Fibroblast of the conjunctiva (primary cell): ENCODE measurements at places on chromosomes 6 and 20.

GRCh38 chr6:130851026-130851425 is 23.8 kb downstream of the SMLR1 start:
- DNase-seq, result no peak

GRCh38 chr6:31351401-31352309 is 5.3 kb downstream of the HLA-B start:
- no peak for DNase-seq

DNA sequence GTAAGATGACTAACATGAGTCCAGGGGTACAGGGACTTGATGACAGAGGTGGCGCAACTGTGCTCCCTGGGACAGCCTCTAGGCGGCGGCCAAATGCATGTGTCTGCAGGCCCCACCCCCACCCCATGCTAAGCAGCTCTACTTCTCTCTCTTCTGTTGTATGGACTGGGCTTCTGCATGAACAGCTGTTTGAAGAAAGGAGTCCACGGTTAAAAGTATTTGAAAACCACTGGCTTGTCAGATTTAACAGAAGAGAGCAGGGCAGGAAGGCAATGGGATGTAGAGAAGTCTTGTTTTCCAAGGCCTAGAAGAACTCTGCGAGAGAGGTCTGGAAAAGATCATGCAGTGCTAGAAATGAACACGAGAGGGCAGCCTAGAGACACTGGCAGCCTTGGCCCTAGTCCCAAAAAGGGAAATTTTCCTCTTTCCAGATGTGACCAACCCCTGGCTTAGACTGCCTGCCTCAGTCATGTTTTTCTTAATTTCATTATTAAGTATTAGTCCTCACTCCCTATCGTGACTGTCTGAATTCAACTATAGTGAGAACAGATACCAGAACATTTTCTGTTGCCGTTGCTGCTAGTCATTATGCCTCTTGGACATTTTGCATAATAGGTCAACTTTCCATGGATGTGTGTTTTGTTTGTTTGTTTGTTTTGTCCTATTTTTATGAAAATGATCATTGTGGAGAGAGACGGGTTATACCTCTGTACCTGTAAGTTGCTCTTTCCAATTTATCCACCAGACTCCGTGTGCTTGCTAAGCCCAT is 265.0 kb downstream of the ADGRG6 start:
- peak; percentile 34 for DNase-seq

DNA sequence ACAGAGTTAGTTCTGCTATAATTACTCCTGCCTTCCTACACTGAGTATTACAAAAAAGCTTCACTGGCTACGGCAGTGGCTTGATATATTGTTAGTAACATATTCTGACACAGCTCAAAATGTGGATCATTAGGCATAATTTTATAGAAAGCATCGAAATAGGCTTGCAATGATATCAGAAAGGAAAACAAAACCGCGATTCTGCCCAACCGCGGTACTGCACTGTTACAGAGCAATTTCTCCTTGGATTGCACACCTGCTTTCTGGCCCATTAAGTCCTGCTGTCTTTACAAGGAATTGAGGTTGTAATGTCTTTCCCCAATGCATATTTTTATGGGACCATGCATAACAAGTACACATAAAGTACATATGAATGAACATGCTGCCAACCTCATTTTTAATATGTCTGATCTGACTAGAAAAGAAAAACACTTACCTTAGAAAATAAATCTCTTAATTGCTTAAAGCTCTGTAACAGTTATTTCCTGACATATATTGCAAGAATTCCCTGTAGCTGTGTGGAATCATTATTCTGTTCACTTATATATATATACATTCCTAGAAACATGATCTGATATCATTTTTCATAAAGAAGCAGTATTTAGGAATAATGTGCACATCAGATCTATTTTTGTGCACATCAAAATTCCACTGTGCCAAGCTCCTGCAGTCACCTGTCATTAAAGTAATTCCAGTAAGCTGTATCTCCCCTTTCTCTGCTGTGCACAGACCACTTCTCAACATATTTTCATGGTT is 763.9 kb downstream of the HACE1 start:
- no peak for DNase-seq

GRCh38 chr20:43442282-43442880 is 15.3 kb upstream of the SRSF6 start:
- DNase-seq, result no peak

- no peak for DNase-seq
These were observed 169.3 kb upstream of the RIN2 start for GRCh38 chr20:19588732-19589131.

GRCh38 chr6:148239215-148239614 is 103.4 kb upstream of the SASH1 start:
- no peak for DNase-seq

DNA sequence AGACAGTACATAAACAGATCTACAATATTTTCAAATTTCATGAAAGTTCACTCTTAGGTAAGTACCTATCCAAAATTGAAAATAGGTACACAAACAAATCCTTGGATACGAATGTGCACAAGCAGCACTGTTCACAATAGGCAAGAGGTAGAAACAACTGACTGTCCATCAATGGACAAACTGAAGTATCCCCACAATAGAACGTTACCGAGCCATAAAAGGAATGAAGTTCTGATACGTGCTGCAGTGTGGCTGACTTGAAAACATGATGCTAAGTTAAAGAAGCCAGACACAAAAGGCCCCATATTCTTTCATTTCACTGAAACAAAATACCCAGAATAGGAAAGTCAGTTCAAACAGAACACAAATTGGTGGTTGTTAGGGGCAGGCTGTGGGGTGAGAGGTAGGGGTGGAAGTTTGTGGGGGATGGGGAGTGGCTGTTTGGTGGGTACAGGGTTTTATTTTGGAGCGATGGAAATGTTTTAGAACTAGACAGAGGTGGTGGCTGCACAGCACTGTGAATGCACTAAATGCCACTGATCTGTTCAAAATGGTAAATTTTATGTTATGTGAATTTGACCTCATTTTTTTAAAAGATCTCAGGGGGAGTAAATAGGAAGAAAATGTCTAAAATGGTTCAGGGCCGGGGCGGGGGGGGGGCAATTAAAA is 89.5 kb downstream of the ZMYND8 start:
- DNase-seq, result no peak

DNA sequence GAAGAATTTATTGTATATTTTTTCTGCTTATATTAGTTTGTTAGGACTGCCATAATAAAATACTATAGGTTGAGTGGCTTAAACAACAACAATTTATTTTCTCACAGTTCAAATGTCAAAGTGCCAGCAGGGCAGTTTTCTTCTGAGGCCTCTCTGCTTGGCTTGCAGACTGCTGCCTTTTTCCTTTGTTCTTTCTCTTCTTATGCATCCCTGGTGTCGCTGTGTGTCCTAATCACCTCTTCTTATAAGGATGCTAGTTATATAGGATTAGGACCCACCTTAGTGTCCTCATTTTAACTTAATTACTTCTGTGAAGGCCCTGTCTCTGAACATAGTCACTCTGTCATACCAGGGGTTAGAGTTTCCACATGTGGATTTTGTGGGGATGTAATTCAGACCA is 354.4 kb downstream of the NKAIN2 start:
- no peak for DNase-seq

GRCh38 chr20:61697666-61698597 is 367.7 kb downstream of the TAF4 start:
- no peak for DNase-seq

- DNase-seq, result no peak
These were observed 9.8 kb downstream of the PDE10A start for GRCh38 chr6:165653196-165653595.

- DNase-seq, result no peak
These were observed 14.9 kb upstream of the CST7 start for GRCh38 chr20:24934101-24934661.

DNA sequence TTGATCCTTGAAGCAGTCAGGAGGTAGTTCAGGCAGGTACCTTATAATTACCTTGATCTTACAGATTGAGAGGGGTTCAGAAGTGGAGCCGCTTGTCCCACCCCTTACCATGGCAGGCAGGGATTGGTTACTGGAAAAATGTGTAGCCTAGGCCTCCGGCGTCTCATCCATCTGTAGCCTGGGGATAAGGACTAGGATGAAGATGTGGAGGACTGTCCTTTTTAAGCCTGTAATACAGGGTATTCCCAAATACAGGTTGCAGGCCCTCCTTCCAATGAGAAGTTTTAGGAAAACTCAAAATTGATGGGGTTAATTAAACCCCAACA is 2.8 kb downstream of the HMGA1 start:
- no peak for DNase-seq

GRCh38 chr20:49775229-49775693 is 37.4 kb upstream of the SLC9A8 start:
- DNase-seq, result no peak

GRCh38 chr6:22332711-22333110 is 35.9 kb upstream of the PRL start:
- no peak for DNase-seq

GRCh38 chr6:146047371-146047770 is 18.5 kb downstream of the GRM1 start:
- DNase-seq, result no peak

DNA sequence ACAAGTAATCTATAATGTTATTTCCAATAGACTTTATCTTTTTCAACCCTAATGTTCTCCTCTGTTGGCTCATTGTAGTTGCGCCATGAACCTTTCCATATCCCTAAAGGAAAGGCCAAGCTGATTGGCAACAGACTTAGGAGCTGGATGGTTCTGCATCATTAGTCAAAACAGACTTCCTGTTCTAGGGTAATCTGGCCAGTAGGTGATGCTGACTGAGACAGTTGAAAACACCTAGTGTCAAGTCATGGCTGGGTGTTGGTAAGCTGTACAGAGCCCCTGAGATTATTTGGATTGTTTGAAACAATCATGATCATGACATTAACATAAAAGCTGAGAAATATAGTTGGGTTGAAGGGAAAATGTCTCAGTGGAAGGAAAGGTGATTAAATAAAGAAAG is 231.4 kb downstream of the PHACTR1 start:
- DNase-seq, result no peak

- DNase-seq, result no peak
These were observed 87.3 kb downstream of the COL9A1 start for GRCh38 chr6:70215460-70216108.

GRCh38 chr6:109420751-109421150 is 19.7 kb downstream of the PPIL6 start:
- DNase-seq, result no peak

DNA sequence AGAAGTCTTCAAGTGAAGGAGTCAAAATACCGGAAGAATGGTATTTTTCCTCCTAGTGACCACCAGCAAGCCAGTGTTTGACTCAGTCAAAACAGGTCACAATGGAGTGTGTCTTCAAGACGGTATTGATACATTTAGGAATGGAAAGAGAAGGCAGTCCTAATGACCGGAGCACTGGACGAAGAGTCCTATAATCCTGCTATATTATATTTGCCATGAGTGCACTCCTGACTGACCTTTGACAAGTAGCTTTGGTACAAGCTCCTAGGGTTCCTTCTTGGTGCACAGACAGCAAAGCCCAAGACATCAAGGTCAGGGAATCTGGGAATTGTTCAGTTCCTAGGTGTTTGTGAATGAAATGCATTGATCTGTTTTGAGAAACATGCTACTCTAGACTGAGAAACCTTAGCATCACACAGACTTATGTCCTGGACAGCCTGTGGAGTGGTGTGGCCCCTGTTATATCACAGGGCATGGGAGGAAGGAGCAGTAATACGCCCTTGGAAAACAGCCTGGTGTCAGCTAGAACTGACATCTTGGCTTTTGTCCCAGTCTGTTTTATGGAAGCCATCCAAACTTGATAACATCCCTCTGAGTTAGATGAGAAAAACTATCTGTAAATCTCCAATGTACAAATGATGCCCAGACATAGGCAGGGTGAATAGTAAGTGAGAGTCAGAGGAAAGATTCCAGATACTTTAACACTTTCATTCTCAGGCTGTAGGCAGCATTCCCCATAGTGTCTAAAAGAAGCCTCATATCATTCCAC is 18.5 kb downstream of the NOX3 start:
- no peak for DNase-seq

GRCh38 chr20:53582574-53583351 is 10.9 kb downstream of the ZNF217 start:
- DNase-seq, result peak; percentile 79

GRCh38 chr6:20722455-20722854 is 188.2 kb downstream of the CDKAL1 start:
- DNase-seq, result no peak

DNA sequence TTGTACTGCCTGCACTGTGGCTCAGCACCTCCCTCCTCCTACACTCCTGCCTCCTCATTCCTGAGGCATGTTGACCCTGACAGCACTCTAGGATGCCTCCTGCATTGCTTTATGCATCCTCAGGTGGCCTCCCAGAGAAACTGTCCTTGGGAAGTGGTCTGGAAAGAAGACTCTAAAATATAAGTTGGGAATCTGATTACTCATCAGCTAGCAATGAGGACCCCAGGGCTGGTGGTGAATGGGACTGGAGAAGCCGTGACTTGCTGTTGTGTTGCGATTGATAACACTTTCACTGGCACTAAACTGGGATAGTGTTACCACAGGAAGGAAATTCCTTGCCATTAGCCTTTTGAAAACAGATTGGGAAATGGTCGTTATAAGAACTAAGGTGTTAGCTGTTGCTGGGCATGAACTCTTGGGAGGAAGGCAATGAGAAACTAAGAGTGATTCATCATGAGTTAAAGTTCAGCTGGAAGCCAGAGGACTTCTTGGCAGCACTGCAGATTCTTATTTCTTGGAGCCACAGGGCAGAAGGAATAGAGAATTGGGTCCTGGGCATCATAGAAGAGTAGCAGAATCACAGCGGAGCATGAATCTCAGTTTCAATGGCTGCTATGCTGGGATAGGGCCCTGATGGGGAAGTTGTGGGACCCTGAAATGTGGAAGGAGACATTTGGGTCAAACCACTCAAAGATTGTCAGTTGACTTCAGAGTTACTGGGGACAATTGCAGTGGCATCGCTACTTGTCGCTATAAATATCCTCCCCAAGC is 10.1 kb upstream of the SIRPD start:
- no peak for DNase-seq

DNA sequence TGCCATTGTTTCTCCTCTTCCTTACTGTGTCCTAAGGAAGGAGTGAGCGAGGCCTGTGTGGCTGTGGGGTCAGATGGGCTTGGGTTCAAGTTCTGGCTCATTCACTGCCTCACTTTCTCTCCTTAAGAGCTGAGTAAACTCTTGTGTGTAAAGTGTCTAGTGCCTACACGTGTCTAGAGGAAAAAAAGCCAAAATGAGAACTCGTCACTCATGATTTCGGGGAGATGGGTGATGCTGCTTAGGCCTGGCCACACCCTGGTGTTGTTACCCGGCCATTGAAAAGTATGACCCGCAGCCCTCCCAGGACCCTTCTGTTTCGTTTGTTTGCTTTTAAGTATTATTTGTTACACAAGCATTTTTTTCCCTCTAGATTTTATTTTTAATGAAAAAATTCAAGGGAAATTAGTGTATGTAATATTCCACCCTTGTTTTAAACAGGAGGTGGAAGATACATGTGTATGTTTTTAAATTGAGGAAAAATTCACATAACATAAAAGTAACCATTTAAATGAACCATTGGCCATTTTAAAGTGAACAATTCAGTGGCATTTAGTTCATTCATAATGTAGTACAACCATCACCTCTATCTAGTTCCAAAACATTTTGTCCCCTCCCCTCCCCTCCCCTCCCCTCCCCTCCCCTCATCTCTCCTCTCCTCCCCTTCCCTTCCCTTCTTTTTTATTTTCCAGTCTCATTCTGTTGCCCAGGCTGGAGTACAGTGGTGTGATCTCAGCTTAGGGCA is 71.0 kb downstream of the CEBPB start:
- no peak for DNase-seq

- no peak for DNase-seq
These were observed 129.1 kb downstream of the FOXA2 start for GRCh38 chr20:22455259-22455658.
